SK-MEL-5 (cell line): ENCODE measurements at places on chromosomes 5 and 9. TPM values are rescaled to one million over a fixed set of nuclear protein-coding genes. Genes with fewer than 3 reads are reported as not detected.

Gene AFAP1L1
- 17.4 and 18.0 TPM in 2 replicates for total RNA-seq

Gene BNC2
- total RNA-seq, result 23.5 and 24.2 TPM in 2 replicates

Gene CD74
- total RNA-seq, result 46.8 and 48.5 TPM in 2 replicates

Gene MYORG
- total RNA-seq, result 0.43 and 0.66 TPM in 2 replicates

Gene GPRIN1
- total RNA-seq, result 4.1 and 5.0 TPM in 2 replicates

Gene DNAJC21
- 38.6 and 43.1 TPM in 2 replicates for total RNA-seq

Gene GPR150
- not detected in 2 replicates for total RNA-seq

Gene MAST4
- total RNA-seq, result 1.6 and 3.3 TPM in 2 replicates

Gene GZMA
- not detected in 2 replicates for total RNA-seq

Gene SVEP1
- not detected in 2 replicates for total RNA-seq

Gene FGFR4
- total RNA-seq, result 15.2 and 16.6 TPM in 2 replicates

Gene PRSS3
- not detected in 2 replicates for total RNA-seq

Gene BAAT
- 0.53 and 0.85 TPM in 2 replicates for total RNA-seq

Gene GABRA1
- total RNA-seq, result not detected in 2 replicates

Gene CREB3
- total RNA-seq, result 21.8 and 27.2 TPM in 2 replicates

Gene GLIPR2
- total RNA-seq, result 5.6 and 6.5 TPM in 2 replicates

Gene FOXD1
- total RNA-seq, result 5.3 and 13.1 TPM in 2 replicates

Gene TMEM174
- not detected in 2 replicates for total RNA-seq

Gene LRRC19
- not detected in 2 replicates for total RNA-seq

Gene NSA2
- 172 and 206 TPM in 2 replicates for total RNA-seq

Gene LECT2
- not detected in 2 replicates for total RNA-seq

Gene CD72
- 0.43 and 0.63 TPM in 2 replicates for total RNA-seq

Gene RMND5B
- 18.4 and 18.6 TPM in 2 replicates for total RNA-seq

Gene POLR3G
- total RNA-seq, result 55.3 and 60.5 TPM in 2 replicates

Gene ARL10
- total RNA-seq, result 0.03 and 0.05 TPM in 2 replicates

Gene C5orf52
- not detected in 2 replicates for total RNA-seq

Gene SCGB3A1
- not detected in 2 replicates for total RNA-seq

Gene LEAP2
- 1.1 and 1.9 TPM in 2 replicates for total RNA-seq

Gene ZNF300
- 4.4 and 5.1 TPM in 2 replicates for total RNA-seq

Gene LRRC14B
- total RNA-seq, result not detected in 2 replicates
